ENCODE measurements at places on chromosomes 7 and 10.

DNA sequence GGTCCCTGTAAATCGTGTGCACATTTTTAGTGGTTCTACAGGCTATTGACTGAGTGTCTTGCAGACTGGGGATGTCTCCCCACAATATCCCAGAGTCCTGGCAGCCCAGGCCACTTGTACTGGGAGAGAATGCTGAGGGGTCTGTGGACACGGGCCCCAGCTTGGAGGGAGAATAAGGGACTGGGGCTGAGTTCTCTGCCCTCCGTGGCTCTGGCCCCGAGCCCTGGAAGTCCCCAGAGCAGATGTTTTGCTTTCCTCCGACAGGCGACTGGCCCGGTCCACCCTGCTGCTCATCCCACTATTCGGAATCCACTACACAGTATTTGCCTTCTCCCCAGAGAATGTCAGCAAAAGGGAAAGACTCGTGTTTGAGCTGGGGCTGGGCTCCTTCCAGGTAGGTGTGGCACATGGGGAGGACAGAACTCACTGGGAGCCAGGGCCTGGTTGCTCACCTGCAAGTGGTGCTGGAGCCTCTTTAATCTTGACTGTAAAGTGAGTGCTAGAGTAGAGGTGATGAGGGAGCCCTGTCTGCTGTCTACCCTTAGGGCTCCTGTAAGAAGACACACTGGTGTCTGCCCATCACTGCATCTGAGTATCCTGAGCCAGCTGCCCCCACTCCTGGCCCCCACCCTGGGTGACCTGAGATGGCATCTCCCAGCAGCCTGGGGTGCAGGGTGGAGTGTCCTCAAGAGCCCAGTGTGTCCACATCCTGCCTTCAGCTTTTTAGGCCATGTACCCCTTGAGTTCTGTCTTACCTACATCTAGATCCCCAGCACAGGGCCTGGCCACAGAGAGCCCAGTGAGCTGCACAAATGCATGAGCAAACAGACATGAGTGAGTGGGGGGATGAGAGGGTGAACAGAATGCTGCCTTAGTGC lies 51.1 kb downstream of the ADCYAP1R1 start:
- no peak for DNase-seq

GRCh38 chr10:89043052-89043451 lies 52.5 kb downstream of the FAS start:
- DNase-seq: no peak

- no peak for DNase-seq
These were observed 321.0 kb downstream of the TCERG1L start for GRCh38 chr10:130990486-130990885.

GRCh38 chr10:34730726-34731125 lies 84.4 kb downstream of the PARD3 start:
- DNase-seq: no peak

- no peak for DNase-seq
These were observed 138.5 kb downstream of the SEMA3A start for GRCh38 chr7:84055904-84056605.

DNA sequence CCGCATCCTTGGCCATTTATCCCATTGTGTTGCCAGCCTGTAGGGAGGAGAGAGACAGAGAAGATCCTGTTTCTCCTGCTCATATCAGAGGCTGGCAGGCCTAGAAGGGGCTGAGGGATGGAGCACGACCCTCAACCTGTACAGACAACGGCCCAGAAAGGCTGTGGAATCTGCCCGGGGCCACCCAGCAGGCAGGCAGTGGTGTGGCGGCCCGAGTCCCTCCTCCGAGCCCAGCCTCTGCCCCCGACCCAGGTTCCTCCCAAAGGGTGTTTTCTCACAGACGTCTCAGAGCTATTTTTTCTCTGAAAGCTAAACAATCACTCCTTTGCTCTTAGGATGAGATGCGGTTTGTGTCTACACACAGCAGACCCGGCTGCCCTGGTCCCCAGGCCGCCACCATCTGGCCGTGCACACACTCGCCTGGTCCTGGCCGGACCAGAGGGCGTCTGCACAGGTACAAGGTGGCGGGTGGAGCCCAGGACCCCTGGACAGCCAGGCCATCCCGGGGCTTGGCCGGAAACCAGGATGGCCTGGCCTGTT lies 69.3 kb downstream of the FOXL3 start:
- DNase-seq: no peak

DNA sequence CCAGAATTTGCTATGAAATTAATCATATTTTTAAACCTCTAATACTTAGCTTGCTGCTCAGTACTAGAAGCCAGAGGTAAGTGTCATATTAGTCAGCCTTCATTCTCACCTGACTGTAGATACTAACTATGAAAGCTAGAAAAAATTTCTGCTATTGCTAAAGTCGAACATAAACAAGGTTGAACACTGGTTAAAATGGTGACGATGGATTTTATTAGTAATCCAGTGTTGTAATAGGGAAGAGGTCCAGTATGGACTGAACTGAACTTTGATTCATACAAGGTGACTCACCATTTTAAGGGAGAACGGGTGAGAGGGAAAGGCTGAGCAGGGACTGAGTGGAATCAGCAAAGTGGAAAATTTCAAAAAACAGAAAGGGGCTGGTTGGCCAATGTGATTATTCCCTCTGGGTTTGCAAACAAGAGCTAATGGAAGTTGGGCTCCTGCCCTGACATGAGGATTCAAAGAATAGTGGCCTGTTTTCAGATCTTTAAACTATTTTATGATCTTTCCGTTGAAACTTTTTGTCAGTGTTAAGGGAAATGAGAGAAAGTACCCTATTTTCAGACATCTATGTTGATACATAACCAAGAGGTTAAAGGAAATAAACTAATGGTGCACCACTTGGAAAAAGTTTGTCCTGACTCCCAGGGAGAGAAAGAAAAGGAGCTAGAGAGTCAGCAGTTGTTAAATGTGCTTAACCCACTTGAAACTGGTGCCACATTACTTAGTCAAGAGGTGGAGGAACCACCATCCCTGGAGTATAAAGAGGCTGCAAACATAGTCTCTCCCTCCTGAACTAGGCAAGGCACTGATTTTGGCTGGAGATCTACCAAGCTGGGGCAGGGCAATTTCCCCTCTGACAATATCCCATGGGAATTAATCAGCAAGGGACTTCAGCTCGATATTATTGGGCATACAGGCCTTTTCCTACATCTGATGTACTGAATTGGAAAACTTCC lies 15.3 kb upstream of the AKR1C1 start:
- DNase-seq: no peak

DNA sequence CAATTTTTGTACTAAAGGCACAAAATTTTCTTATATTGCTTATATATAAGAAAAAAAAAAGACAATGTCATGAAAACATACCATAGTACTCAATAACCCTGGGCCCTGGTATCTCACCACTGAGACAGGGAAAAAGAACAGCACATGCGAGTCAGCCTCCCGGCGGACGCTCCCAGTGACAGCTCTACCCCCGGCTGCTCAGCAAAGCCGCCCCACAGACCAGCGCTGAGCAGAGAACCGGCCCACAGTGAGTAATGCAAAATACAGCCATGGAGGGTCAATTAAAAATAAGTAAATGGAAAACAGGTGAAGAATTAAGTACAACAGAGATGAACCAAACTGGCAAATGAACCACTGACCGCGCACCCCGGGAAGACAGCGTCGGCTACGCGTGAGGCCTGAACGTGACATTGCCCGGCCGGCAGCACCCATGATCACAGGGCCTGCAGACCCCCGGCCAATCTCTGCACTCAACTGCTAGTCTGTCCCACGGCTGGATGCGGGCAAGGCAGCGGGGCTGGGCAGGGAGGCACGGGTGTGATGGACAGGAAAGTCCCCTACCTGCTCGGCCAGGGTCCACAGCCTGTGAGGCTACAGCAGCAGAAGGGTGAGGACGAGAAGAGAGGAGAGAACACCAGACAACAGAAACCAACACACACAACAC lies 175.9 kb downstream of the ZMYND11 start:
- no peak for DNase-seq

GRCh38 chr10:33333260-33334101 lies 986 bp downstream of the NRP1 start:
- DNase-seq: no peak

DNA sequence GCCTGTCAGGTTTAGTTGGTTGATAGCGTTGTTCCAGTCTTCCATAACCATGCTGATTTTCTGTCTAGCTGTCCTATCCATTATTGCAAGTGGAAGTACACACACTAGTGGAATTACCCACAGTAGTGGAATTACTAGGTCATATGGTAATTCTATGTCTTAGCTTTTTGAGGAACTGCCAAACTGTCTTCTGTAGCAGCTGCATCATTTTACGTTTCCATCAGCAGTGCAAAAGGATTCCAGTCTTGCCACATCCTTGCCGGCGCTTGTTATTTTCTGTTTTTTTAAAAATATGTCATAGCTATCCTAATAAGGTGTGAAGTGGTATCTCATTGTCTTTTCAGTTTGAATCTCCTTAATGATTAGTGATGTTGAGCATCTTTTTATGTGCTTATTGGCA lies 17.2 kb upstream of the RHBDD2 start:
- no peak for DNase-seq

DNA sequence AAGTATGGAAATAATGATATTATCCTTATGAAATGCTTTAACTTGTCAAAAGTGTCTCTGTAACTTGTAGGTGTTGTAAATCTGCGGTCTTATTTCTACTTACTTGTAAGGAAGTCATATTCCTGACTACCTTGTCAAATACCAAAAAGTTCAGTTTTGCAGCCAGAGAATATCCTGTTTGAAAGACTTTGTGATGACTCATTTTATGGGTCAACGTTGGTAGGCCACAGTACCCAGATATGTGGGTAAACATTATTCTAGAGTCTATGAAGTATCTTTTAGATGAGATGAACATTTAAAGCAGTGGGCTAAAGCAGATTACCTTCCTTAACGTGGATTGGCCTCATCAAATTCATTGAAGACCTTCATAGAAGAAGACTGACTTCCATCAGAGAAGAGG lies 195.3 kb downstream of the PPP1R9A start:
- DNase-seq: no peak

DNA sequence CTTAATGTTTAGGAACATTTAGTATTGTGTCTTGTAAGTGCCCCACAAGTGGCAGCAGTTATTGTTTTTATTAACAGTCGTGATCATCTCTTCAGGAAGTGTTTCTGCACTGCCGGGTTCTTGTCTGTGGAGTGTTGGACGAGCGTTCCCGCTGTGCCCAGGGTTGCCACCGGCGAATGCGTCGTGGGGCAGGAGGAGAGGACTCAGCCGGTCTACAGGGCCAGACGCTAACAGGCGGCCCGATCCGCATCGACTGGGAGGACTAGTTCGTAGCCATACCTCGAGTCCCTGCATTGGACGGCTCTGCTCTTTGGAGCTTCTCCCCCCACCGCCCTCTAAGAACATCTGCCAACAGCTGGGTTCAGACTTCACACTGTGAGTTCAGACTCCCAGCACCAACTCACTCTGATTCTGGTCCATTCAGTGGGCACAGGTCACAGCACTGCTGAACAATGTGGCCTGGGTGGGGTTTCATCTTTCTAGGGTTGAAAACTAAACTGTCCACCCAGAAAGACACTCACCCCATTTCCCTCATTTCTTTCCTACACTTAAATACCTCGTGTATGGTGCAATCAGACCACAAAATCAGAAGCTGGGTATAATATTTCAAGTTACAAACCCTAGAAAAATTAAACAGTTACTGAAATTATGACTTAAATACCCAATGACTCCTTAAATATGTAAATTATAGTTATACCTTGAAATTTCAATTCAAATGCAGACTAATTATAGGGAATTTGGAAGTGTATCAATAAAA lies 22.2 kb downstream of the PLA2G12B start:
- DNase-seq: no peak

- DNase-seq: no peak
These were observed 270.8 kb downstream of the GATA3 start for GRCh38 chr10:8325024-8325980.

GRCh38 chr7:20249920-20250319 lies 32.7 kb upstream of the MACC1 start:
- no peak for DNase-seq

- no peak for DNase-seq
These were observed 128.6 kb downstream of the MLLT10 start for GRCh38 chr10:21662635-21663034.

DNA sequence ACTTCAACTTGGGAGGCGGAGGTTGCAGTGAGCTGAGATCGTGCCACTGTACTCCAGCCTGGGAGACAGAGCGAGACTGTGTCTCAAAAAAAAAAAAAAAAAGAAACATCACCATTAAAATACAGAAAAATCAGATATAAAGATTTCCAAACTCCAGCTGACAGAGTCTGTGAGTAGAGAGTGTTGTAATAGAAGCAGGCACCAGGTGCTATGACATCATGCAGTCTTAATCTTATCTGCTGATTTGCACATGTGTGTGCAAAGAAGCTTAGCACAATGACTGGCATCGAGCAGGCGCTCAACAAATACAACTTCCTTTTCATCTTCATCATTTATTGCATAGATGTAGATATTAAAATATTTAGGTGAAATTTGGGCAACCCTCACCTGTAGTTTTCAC lies 92.2 kb downstream of the PRKCQ start:
- no peak for DNase-seq

DNA sequence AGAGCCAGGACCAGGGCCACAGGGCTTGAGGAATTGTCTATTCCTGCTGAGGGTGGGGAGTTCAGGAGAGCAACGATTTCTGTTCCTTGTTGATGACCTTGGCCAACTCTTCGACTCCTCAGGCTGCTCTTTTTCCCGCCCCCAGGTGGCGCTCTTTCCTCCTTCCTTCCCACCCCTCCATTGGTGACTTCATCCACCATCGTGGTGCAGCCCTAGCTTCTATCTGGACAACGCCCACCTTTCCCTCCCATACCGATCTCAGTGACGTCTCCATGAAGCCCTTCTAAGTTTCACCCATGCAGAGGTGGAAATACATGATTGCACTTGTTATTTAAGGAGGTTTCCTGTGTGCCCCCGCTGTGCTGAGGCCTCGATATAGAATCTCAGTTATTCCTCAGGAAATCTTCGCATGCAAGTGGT lies 22.1 kb upstream of the CARD11 start:
- no peak for DNase-seq

DNA sequence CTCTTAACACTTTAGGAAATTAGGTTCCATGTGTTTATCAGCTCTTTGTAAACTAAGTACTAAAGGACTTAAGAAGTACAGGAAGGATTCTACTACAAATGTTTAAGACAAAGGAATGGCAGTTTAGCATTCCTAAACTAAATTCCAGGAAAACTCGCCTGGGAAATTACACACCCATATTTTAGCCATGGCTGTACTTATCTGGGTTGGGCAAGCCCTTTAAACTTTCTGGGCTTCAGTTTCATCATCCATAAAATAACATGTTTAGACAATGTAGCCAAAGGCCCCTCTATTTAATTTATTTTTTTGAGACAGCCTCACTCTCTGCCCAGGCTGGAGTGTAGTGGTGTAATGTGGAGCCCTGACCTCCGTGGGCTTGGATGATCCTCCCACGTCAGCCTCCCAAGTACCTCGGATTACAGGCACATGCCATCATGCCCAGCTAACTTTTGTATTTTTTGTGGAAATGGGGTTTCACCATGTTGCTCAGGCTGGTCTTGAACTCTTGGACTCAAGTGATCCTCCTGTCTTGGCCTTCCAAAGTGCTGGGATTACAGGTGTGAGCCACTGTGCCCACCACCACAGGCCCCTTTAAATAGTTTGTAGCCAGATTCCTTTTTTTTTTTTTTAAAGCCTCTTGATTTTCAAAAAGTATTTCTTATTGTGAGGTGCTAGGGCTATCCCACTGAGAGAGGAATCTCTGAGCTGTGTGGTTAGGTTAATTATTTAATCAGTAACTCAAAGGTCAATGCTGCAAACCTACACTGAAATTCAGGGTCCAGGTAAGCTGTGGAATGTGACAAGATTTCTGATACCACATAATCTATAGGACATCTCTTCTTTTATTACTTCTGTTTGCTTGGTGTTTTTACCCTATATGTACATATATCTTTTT lies 32.1 kb downstream of the TMEM60 start:
- no peak for DNase-seq

- DNase-seq: no peak
These were observed 31.8 kb upstream of the SRGN start for GRCh38 chr10:69056129-69056528.

GRCh38 chr7:140694592-140694991 lies 1.9 kb upstream of the NDUFB2 start:
- no peak for DNase-seq
